Activated T-helper 1 cell treated with anti-CD3 and anti-CD28 coated beads, Interleukin-12 subunit alpha, Interleukin-12 subunit beta, Interleukin-2, Interleukin-4 antibody, amounts not matched to agents 30 ng/mL and 10 ng/mL and 1 ng/mL, durations not matched to agents 14 hours and 24 hours and 36 hours (primary cell): ENCODE measurements at places on chromosomes 5 and 9.

- DNase-seq = no peak
Observed at GRCh38 chr9:18037981-18038380, 436.0 kb upstream of the ADAMTSL1 start.

GRCh38 chr5:78109891-78110324, 184.6 kb downstream of the AP3B1 start:
- DNase-seq = no peak

- no peak for DNase-seq
Observed at GRCh38 chr5:147483961-147484707, 25.7 kb downstream of the DPYSL3 start.

GRCh38 chr9:136693490-136694162, 6.4 kb upstream of the AGPAT2 start:
- DNase-seq = no peak
